Thymus (tissue), 14 donors: ENCODE measurements at places on chromosomes 7 and 10. TPM values are rescaled to one million over a fixed set of nuclear protein-coding genes. Genes with fewer than 3 reads are reported as not detected.

DNA sequence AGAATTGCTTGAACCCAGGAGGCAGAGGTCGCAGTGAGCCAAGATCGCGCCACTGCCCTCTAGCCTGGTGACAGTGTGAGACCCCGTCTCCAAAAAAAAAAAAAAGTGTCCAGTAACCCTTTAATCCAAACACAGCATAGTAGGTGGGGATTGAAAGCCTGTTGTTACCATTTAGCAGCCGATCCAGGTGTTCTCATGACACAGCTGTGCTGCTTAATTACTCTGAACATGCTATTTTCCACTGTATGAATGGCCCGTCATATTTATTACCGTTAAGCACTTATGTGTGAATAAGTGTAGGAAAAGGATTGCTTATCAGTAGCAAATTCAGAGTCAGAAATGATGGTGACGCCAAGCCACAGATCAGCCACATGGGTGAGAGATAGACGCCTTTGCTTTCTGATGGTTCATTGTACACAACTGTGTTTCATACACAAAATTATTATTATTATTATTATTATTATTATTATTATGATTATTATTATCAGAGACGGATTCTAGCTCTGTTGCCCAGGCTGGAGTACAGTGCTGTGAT is 11.6 kb upstream of the ORAI2 start:
- H3K4me3 ChIP-seq: no peak overlapping the region
- DNase-seq: no peak
- H3K4me1 ChIP-seq: peaks cover 59% of the 10 kb centered on the region
- H3K36me3 ChIP-seq: peaks cover 29% of the 10 kb centered on the region
- H3K27me3 ChIP-seq: no peaks in the 10 kb centered on the region

GRCh38 chr7:107130487-107131220 is 38.1 kb upstream of the HBP1 start:
- H3K27ac ChIP-seq: no peak overlapping the region
- H3K4me3 ChIP-seq: no peak overlapping the region
- H3K4me1 ChIP-seq: no peaks in the 10 kb centered on the region
- no peak for DNase-seq
- no peaks in the 10 kb centered on the region for H3K36me3 ChIP-seq

- no peaks in the 10 kb centered on the region for H3K36me3 ChIP-seq
- H3K4me1 ChIP-seq: no peaks in the 10 kb centered on the region
- no peak overlapping the region for H3K4me3 ChIP-seq
- no peaks in the 10 kb centered on the region for H3K27me3 ChIP-seq
- no peak for DNase-seq
Observed at GRCh38 chr7:53789741-53790140, 752.4 kb upstream of the VSTM2A start.

- no peak for DNase-seq
- H3K4me1 ChIP-seq: no peaks in the 10 kb centered on the region
- no peak overlapping the region for H3K27ac ChIP-seq
Observed at GRCh38 chr7:143047326-143047725, 4.8 kb upstream of the OR6V1 start.

DNA sequence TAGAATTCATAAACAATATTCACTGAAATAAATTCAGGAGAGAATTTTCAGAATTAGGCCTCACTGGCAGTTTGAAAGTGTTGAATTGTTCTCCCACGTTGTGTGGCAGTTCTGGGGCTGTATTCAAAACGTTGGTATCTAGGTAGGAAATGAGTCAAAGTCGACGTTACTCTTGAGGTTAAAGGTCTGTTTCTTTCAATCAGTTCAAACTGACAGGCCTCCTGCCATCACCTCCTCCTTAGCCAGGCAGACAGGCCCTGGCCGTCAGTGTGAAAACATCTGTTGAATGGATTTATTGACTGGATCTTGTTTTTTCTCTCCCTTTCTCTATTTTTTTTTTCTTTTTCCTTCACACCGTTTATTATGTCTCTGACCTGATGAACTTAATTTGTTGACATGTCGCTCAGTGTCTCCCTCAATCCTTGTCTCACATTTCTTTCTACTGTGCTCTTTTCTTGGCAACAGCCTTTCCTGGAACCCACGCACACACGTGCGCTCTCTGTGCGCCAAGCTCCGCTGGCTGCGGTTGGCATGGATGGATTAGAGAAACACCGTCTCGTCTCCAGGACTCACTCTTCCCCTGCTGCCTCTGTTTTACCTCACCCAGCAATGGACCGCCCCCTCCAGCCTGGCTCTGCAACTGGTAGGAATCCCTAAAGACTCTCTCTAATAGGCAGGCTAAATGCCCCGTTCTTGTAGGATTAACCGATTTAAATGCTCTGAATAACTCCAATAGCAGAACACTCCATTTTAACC is 231.7 kb downstream of the HDAC9 start:
- H3K4me1 ChIP-seq: no peaks in the 10 kb centered on the region
- no peak overlapping the region for H3K27ac ChIP-seq
- H3K4me3 ChIP-seq: no peak overlapping the region
- H3K27me3 ChIP-seq: no peaks in the 10 kb centered on the region
- H3K36me3 ChIP-seq: no peaks in the 10 kb centered on the region

GRCh38 chr10:100524638-100525037 is 5.0 kb upstream of the SEC31B start:
- no peaks in the 10 kb centered on the region for H3K27me3 ChIP-seq
- no peak for DNase-seq
- H3K36me3 ChIP-seq: peaks cover 42% of the 10 kb centered on the region

The RAPGEF5 gene
- 30.5 TPM for total RNA-seq

The SEMA3A gene
- total RNA-seq: 1.0 TPM

The HABP2 gene
- 0.19 TPM for total RNA-seq

The EN2 gene
- total RNA-seq: under 0.01 TPM
